ENCODE measurements at places on chromosomes 3 and 15. TPM values are rescaled to one million over a fixed set of nuclear protein-coding genes. Genes with fewer than 3 reads are reported as not detected.

- no peak for DNase-seq
Observed at GRCh38 chr3:112740835-112741234, 99.9 kb upstream of the CCDC80 start.

- no peak for DNase-seq
Observed at GRCh38 chr3:122520861-122521260, 6.1 kb upstream of the KPNA1 start.

DNA sequence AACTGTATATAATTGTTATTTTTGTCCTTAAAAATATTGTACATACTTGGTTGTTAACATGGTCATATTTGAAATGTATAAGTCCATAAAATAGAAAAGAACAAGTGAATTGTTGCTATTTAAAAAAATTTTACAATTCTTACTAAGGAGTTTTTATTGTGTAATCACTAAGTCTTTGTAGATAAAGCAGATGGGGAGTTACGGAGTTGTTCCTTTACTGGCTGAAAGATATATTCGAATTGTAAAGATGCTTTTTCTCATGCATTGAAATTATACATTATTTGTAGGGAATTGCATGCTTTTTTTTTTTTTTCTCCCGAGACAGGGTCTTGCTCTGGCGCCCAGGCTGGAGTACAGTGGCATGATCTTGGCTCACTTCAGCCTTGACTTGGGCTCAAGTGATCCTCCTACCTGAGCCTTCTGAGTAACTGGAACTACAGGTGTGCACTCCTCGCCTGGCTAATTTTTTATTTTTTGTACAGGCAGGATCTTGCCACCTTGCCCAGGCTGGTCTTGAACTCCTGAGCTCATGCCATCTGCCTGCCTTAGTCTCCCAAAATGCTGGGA is 10.7 kb downstream of the NFKBIZ start:
- DNase-seq = no peak

The WWTR1 gene
- total RNA-seq = 79.4 TPM

DNA sequence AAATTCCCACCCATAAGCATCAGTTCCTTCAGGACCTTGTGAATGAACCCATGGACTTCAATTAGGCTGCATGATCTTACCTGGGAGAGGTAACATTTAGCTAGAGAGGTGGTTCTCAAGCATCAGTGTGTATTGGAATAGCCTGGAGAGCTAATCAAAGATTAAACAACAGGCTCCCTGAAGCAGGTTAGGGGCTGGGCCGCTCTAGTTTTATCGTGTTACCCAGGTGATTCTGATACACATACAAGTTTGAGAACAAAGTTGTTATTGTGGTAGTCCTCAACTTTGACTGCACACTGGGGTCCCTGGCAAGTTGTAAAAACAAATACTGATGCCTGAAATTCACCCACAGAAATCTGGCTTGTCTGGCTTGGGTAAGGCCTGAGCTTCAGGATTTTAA is 31.2 kb downstream of the MYH15 start:
- no peak for DNase-seq

The XCR1 gene
- total RNA-seq = not detected

The TMEM44 gene
- total RNA-seq = 11.1 TPM

The NAALADL2 gene
- total RNA-seq = 20.2 TPM

The SEMA6D gene
- total RNA-seq = 9.8 TPM

DNA sequence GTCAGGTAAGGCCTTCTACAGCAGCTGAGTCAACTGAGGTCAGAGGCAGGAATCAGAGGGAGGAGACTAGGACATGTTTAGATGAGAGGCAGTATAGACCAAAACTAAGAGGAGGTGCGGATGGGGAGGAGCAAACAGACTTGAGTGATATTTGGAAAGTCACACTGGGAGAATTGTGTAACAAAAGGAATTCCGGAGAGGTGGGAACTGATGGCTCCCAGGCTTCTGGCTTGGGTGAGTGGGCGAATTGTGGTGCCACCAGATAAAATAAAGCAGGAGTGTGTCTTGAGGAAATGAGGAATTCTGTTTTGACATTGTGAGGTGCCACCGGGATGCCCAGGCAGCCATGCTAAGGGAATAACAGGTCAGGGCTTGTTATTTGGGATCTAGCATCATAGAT is 3.3 kb upstream of the TM6SF1 start:
- DNase-seq = no peak

GRCh38 chr3:42031808-42032480 is 59.2 kb upstream of the TRAK1 start:
- peak; percentile 24 for DNase-seq

DNA sequence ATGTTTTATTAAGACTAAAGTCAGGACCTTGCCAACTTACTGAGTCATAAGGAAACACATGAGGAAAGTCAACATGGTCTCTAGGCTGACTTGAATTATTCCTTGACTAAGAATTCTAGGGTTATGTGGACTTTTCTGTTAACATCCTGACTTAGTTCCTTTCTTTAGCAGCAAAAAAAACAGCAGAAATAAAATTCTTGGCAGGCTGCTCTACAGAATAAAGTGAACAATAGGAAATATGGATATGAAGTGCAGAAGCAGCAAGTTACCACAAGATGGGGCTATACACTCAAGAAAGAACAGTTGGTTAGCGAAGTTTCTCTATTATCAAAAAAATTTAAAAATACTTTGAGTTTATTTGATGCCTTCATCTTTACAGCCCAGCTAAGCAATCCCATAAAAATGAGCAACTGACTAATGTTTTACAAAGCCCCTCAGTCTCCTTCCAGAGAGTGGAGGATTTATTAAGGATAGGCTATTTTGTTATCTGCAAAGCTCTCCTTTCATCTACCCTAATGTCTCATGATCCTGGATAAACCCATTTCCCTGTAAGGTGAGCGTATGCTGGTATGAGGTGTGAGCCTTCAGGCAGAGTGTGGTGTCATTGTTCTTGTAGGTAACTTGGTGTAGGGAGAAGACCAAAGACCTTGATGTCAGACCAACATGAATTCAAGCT is 23.1 kb upstream of the MCCC1 start:
- no peak for DNase-seq

GRCh38 chr15:51253366-51253765 is 85.0 kb downstream of the CYP19A1 start:
- no peak for DNase-seq

The PPP1R14D gene
- total RNA-seq = not detected

- no peak for DNase-seq
Observed at GRCh38 chr3:52893723-52894122, 3.6 kb downstream of the STIMATE start.

The CCNB2 gene
- total RNA-seq = 8.3 TPM

DNA sequence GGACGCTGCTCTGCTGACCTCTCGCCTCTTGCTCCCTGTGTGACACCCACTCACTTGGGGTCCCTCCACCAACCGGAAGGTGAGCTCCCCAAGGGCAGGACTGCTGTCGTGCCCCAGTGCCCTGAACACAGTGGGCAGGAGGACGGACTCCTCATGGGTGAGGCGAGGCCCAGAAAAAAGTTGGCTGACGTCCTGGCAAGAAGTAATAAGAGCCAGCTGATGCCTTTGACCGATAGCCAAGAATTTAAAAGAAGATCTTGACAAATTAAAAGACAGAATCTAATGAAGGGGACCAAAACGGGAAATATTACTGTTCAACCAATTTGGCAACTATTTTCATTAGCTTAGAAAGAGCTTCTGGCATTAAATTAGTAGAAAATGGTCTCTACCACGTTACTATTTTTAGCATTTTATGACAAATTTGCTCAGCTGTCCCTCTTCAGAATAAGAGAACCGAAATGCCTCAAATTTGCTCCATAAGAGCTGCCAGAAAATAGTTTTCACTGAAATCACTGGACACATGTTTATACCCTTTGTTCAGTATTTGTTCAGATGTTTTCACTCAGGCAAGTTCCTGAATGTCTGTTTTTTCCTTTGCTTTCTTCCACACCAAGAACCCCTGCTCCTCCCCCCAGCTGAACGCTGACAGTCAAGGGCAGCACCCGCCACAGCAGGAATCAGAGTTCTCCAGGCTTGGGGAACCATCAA is 60.5 kb downstream of the XXYLT1 start:
- DNase-seq = no peak

DNA sequence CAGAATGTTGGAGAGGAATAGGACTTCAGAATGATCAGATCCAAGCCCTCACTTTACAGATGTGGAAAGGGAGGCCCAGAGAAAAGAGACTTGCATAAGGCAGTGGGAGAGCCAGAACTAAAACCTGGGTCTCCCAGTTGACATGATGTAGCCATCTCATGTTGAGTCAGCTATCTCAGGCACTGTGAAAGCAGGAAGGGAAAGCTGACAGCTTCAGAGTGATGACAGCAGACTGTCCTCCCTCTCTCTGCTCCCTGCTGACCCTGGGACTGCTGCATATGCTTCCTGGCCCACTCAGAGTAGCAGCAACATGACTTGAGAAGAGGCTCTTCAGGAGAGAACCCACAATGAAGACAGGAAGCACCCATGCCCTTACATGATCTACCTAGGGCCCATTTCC is 14.7 kb downstream of the FHIT start:
- DNase-seq = no peak

- no peak for DNase-seq
Observed at GRCh38 chr15:78210349-78210717, 24.0 kb downstream of the ACSBG1 start.

DNA sequence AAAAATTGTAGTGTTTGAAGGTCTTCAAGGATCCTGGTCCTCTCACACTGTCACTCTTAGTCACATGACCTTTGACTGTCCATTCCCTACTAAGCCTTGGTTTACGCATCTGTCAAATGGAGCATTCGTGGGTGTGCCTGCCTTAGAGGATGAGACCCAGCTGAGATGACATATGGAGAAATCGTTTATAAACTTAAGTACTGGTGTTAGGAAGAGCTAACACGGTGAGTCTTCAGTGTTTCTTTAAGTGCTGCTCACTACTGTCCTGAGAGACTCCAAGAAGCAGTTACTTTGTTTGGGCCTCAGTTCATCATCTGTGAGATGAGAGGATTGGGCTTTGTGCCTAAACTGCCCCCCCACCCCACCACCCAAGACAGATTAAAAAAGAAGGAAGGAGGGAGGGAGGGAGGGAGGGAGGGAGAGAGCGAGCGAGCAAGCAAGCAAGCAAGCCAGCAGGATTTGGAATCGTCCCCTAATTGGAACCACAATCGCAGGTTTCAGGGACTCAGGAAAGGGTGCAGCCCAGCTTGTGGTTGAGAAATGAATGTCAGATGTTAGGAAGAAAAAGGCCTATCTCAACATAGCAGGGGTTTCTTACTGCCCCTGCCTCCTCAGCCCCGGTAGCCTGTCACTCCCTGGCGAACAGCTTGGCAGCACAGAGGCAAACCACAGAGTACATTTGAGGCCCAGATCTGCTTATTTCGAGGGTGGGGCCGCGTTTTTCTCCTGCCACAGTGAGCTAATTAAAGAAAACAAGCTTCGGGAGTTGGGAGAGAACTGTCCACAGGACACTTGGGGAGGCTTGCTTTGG is 32.7 kb downstream of the SMAD3 start:
- DNase-seq = peak; percentile 74

The GOLGA6L7 gene
- not detected for total RNA-seq

GRCh38 chr3:182760576-182761164 is 32.6 kb upstream of the ATP11B start:
- DNase-seq = no peak

GRCh38 chr3:170081079-170081741 is 43.4 kb downstream of the GPR160 start:
- DNase-seq = no peak

GRCh38 chr15:101115786-101116680 is 135.8 kb downstream of the CHSY1 start:
- no peak for DNase-seq

DNA sequence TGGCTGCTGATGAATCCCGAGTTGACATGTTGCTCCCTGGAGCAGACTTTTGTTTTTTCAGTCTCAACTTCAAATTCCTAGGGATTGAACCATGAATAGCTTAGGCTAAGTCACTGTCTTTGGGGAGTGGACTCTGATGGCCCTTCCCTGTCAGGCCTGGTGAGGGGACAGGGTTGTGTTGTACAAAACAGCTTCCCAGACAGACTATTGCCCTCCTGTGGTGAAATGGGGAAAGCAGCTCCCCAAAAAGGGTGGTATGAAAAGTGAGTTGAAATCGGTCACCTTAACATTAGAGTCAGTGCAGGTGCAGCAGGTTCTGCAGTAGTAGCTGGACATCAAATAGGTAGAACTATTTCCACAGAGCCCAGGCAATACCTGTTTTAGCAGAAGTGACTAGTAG is 775.6 kb downstream of the ROBO2 start:
- no peak for DNase-seq

GRCh38 chr3:197496746-197497125 is 59.0 kb downstream of the BDH1 start:
- DNase-seq = no peak

DNA sequence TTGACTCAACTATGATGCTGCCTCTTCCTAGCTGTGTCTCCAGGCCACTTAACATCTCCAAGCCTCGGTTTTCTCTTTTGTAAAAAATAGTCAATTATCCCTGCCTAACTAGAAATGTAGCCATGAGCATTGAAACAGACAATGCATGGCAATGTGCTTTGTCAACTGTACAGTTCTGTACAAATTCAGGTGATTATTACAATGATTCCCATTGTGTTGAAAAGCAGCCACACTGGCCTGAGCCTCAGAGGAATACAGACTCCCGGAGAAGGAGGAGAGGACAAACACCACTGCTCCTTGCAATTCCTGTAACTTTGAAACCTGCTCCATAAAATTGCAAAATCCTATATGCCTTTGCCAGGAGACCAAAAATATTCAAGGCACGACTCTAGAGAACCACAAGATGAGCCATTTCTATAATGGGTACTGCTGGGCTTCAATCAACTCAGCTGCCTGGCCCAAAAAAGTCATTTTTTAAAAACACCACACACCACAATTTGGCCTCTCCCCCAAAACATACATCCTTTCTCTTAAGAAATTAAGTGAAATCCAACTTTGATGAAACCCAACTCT is 28.6 kb downstream of the DAPK2 start:
- no peak for DNase-seq

- no peak for DNase-seq
Observed at GRCh38 chr15:100766243-100767000, 113.2 kb upstream of the ALDH1A3 start.

GRCh38 chr3:186466391-186466974 is 77.7 kb downstream of the CRYGS start:
- DNase-seq = no peak

The DCLK3 gene
- total RNA-seq = 0.80 TPM

DNA sequence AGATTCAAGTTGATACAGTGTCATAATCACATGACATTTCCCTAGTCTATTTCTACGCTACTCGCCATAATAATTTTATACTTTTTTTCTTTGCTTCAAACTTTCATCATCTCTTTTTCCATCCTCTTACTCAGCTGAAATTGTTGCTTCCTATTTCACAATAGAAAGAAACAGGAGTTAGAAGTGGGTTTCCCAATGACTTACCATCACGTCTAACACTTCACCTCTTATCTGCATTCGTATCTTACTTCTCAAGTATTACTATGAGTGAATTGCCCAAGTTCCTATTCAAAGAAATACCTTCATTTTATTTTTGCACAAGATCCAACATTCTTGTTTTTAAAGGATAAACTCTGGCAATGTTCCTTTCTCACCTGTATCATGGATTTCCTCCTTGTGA is 1539.9 kb downstream of the SI start:
- no peak for DNase-seq
